ENCODE measurements at places on chromosomes 5 and 9.

DNA sequence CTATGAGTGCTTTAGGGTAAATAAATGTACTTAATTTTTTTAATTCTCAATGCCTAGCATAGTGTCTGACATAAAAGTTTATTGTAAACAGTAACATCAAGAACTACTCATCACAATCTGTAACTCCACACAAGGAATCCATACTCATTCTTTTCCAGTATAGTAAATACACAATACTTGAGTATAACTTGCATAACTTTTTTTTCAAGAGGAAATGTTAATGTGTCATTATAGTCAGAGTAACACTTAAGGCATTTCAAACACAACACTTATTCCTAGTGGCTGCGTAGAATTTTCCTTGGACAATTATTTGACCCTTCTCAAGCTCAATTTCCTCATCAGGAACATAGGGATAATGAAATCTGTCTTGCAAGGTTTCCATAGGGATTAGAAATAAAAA lies 584.3 kb downstream of the CAAP1 start:
- no peak for DNase-seq

DNA sequence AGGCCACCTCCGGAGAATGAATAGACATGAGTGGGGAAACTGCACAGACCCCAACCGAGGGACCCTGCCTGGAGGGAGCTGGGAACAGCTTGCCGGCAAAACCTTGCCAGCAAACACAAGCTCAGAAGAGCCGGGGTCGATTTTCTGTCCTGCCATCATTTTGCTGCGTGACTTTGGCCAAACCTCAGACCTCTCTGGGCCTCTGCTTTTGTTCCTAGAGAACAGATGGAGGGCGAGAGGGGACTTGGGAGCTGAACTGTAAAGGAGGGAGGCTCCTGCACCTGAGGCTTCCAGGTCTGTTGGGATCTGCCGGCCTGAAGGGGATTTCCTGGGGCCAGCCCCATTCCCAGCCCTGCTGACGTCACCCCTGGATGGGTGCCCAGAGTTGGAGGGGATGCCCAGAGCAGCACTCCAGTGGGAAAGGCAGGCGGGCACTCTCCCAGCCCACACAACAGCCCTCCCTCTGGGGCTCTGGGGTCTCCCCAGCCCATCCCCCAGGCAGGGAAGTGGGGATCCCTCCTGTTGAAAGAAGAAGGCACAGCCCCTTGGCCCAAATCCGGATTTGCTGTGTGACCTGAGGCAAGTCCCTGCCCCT lies 40.4 kb upstream of the SYNPO start:
- no peak for DNase-seq

DNA sequence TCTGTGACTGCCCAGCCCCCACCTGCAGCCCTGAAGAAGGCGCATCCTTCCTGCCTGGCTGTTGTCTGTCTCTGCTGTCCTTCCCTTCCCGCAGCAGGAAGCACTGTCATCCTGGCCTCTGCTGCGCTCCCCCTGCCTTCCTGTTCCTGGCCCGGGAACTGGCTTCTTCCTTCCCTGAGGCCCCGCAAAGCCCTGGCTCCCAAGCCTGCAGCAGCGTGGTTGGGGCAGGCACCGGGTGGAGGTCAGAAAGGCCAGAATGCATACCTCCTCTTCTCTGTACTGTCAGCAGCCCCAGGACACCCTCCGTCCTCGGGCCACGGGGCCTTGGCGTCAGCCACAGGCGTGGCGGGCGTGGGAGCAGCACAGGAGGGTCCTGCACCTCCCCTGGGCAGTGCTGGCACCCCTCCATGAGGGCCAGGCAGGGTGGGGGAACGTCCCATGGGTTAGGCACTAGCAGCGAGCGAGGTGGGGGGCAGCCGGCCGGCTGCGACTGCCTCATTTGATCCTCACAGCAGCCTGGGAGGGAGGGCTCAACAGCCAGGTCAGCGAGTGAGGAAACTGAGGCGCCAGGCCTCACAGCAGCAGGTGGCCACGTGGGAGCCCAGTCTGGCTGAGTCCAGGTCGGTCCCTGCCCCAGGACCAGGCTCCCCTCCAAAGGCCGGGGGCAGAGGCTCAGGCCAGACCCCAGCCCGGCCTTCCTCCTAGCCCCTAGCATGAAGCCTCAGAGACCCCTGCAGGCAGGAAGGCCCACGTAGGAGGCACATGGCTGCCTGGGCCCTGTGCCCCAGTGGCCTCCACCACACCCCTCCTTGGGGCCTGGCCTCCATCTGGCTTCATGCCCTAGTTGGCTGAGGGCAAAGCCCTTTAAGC lies 9.4 kb downstream of the FLT4 start:
- no peak for DNase-seq

- no peak for DNase-seq
These were observed 1752.9 kb downstream of the MAT2B start for GRCh38 chr5:165258197-165258771.

- no peak for DNase-seq
These were observed 11.4 kb upstream of the PTGDS start for GRCh38 chr9:136965771-136966484.

- no peak for DNase-seq
These were observed 1312.7 kb upstream of the ACO1 start for GRCh38 chr9:31071606-31072286.

DNA sequence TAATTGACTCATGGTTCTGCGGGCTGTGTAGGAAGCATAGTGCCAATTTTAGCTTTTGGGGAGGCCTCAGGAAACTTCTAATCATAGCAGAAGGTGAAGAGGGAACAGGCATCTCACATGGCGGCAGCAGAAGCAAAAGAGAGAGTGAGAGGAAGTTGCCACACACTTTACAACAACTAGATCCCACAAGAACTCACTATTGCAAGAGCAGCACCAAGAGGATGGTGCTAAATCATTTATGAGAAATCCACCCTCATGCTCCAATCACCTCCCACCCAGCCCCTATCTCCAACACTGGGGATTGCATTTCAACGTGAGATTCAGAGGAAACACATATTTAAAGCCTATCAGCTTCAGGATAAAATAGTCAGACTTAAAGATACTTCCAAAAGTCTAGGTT lies 36.1 kb upstream of the LPAR1 start:
- DNase-seq: no peak

DNA sequence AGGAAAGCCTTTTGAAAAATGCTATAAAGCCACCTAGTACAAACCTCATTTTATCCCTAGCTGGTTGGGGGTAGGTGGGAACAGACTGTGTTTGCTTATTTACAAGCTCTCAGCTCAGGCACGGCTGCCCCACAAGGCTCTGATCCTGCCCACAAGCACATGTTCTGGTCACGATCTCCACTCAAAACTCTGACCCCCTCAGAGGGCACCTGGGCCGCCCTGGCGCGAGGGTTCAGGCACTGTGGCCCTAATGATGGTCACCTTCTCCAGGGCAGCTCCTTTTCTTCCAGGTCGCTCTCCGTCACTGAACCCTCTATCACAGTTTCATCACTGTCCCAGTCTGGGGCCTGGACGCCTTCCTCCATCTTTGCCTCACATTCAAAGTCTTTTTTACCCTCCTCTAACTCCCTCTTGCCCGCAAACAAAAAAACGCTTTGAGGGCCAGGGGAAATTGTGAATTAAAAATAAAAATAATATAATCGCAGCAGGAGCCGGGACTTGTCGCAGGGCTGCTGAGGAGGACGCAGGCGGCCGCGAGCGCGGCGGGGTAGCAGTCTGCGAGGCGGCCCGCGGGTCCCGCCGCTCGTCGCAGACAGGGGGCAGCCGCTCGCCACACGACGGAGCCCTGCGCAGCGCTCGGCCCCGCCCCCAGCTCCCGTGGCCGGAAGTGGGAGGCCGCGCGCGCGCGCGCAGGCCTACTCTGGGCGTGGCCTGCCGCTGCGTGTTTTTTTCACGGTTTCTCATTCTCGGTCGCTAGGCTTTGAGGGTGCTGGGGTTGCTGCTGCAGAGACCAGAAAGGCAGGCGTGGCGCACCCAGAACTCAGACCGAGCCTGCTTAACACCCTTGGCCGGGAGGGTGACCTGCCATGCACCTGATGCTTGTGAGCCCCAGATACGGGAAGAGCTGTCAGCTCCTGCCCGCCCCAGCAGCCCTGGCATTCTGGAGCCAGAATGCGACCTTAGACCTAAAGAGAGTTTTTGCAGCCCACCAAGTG lies at the start of gene ANKRD31:
Gene ANKRD31, minus strand, starts transcription at position 557 of the 995 bp plus-strand sequence. Its CDS starts 192 bp downstream, at position 365.
- DNase-seq: peak; percentile 80

DNA sequence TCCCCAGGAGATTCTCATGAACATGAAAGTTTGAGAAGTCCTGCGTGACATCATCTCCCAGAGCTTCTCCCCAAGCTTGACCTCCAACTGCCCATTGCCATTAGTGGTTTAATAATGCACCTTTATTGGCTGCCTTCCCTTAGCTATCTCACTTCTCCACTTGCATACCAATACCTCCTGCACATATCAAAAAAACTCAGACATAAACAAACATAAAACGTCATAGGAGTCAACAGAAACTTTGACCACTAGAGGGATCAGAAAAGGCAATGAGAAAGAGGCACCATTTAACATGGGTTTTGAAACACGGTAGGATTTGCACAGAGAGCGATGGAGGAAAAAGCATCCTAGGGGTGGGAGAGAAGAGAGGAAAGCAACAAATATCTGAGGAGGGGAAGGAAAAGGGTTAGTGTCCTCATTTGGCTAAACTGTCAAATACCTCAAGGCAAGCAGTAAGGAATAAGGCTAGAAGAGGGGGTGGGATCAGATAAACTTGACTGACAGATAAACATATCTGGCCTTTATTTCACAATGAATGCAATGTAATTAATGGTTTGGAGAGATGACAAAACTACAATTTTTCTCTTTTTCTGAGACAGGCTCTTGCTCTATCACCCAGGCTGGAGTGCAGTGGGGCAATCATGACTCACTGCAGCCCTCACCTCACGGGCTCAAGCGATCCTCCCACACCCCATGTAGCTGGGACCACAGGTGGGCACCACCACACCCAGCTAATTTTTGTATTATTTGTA lies 27.0 kb downstream of the GNAQ start:
- DNase-seq: no peak

DNA sequence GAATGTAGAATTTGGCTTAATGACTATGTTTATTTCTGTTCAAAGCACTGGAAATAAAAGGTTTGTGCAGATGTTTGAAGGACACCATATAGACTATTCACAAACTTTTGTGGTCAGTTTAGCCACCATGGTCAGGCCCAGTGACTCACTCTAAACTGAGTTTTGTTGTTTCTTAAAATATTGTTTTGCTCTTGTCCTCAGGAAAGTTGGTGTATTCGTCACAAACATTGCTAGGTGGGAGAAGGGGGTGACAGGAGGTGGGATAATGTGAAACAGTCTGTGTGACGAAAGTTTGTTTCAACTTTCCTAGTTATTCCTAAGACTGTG lies 35.0 kb upstream of the LIFR start:
- no peak for DNase-seq
